CD4-positive, alpha-beta T cell (primary cell): ENCODE measurements at places on chromosomes 12 and 14.
A peak's percentile ranks its signal among the peaks of the same experiment; 100 is the strongest.

DNA sequence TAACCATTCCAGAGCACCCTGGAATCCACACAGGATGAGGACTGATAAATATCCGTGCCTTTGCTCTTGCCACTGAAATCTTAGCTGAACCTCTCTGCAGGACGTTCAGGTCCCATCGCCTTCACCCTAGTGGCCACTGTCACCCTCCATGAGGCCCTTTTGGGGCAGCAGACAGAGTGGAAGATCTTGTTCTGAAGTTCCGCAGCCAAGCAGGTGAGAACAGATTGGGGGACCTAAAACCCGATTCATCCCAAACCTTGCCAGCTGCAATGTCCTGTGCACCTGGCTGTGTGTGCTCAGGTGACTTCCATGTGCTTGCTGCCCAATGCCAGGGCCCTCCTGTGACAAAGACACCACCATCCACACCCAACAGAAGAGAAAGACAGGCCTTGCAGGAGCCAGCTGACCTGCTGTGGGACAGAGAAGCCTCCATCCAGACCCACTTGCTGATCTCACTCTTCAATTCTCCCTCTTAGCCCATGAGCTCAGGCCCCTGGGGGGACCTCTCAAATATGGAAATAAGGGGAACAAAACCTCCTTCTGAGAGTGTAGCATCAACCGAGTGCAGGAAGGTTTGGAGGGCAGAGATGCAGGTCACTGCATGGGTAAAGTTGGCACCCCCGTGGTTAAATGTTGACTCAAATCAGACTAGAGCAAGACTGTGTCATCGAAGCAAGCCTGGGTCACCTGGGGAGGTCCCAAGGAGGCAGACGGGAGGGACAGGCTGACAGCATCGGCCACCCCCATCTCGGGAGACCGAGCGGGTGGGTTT lies 308.7 kb upstream of the DIO3 start:
- DNase-seq, result no peak

- no peak for DNase-seq
These were observed 3.8 kb downstream of the PTPN11 start for GRCh38 chr12:112422531-112422930.

- DNase-seq, result no peak
These were observed 12.1 kb downstream of the SYNE3 start for GRCh38 chr14:95504135-95505029.

- DNase-seq, result no peak
These were observed 15.0 kb upstream of the KCNMB4 start for GRCh38 chr12:70351076-70351475.

DNA sequence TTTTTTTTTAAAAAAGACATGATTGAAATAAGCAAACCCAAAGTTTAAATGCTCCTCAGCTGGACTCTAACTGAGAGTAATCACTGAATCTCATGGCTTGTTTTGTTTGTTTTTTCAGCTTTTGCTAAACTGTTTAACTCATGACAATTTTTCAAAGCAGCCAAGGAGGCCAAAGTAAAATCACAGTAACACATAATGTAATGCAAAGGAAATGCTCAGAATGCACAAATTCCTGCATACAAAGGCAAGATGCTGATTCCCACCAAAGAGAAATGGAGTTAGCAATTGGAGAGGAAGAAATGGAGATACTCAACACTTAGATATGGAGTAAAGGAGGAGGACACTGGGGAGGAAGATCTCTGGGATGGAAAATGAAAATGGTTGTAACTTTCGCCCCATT lies 126.2 kb upstream of the SOX5 start:
- no peak for DNase-seq

DNA sequence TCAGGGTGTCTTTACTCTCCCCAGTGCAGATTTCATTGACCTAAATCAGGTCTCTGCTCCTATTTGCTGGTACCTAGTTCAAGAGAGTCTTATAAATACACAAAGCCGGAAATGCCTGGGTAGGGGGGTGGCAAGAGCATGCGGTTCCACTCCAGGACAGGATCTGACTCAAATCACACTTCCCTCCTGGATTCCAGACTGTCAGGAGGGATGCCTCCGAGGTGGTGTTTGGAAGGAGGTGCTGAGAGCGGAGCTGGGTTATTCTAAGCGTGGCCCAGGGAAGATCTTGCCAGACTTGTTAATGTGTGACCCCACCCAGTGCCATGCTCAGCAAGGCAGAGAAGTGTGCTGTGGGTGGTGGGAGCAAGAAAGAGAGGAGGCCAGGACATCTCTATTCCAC lies 49.8 kb downstream of the B4GALNT3 start:
- no peak for DNase-seq

DNA sequence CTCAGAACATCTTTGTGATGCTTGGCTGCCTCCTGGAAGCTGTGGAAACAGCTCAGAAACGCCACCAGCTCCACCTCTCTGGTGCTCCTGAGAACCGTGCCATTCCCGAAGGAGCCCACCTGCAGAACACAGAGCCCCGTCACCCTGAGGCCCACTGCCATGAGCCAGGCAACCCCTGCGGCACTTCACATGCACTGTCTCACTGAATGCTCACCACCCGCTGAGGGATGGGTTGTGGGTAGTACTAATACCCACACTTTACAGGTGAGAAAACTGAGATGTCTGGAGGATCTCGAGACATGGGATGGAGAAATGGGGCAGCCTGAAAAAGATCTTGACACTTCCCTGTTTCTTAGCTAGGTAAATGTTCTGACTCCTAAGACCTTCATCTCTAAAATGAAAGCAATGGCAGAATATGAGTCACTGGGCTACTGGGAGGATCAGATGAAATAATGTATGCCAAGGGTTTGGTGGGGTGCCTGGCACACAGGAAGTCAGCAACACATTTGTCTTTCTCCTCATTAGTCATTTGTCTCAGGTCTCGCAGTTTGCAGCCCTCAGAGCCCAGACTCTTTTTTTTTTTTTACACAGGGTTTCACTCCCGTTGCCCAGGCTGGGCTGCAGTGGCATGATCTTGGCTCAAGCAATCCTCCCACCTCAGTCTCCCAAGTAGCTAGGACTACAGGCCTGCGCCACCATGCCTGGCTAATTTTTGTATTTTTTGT lies 5.3 kb downstream of the OASL start:
- peak; percentile 46 for DNase-seq

GRCh38 chr12:104689635-104690034 lies 232.9 kb downstream of the CHST11 start:
- DNase-seq, result no peak

DNA sequence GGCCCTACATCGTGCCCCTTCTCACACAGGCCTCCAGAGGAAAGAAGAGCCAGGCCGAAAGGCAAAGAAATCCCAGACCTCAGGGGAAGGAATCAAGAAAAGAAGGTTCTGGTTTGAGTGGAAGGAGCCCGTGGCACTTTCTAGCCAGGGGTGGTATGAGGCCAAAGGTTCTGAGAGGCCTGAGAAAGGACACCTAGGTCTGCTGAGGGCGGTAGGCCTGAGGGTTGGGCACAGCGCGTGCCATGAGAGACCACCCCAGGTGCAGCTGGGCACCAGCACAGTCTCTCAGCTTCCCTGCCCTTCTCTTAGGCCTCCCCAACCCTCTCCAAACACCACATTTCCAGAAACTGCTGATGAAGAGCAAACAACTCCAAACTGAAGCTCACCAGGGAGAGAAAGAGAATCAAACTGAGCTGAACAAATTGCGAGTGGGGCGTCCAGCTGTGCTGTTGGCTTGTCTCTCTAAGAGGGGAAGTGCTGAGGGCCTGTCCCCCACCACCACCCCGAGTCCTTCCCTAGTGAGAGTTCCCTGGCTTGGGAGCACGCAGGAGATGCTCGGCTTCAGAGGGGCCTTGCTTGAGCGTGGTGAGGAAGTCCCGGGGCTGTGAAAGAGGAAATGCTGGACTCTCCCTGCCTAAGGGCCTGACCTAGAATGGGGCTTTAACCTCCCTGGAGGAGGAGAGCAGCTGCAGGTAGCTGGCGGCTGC lies 184.8 kb downstream of the ZFP36L1 start:
- DNase-seq, result peak; percentile 36

- DNase-seq, result no peak
These were observed 75.2 kb upstream of the TMCC3 start for GRCh38 chr12:94725375-94726168.

DNA sequence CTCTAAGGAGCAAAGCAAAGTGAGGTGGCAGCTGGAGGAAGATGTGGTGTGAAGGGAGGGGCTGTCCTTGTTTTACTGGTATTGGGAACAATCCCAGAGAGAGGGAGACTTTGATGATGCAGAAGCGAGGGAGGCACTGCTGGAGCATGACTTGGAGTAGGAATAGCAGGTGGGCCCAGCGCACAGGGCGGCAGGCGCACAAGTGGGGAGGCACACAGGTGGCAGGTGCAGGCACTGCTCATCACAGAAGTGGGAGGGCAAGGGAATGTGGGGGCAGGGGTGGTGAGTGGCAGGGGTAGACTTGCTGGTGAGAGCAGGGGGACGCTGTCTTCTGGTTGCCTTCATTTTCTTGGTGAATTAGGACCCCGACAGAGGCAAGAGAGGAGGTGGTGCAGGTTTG lies 11.5 kb upstream of the IFI27 start:
- DNase-seq, result no peak

GRCh38 chr14:97468220-97468619 lies 671.0 kb downstream of the VRK1 start:
- no peak for DNase-seq

- DNase-seq, result no peak
These were observed 238.0 kb upstream of the DDHD1 start for GRCh38 chr14:53391156-53391555.

DNA sequence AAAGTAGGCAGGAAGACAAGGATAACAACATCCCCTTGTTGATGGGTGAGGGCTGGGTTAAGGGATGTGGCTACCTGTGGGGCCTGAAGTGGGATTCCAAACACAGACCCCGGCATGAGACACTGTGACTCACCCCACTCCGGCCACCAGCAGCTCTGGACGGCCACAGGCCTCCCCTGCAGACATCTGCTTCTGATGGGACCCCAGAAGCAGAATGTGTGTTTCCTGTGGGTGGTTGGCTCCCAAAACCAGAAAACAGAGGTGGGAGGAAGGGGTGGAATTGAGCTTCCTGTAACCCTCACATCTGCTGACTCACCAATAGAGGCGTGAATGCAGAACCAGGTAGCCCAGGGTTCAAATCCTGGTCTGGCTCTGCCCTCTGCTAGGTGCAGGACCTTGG lies 216.6 kb upstream of the PWP1 start:
- no peak for DNase-seq
